ENCODE measurements at places on chromosomes 12 and 14. TPM values are rescaled to one million over a fixed set of nuclear protein-coding genes. Genes with fewer than 3 reads are reported as not detected.

KRT78 gene
- total RNA-seq: not detected

TSHR gene
- 0.21 TPM for total RNA-seq

PLEKHG7 gene
- total RNA-seq: 0.42 TPM

CDCA4 gene
- 31.2 TPM for total RNA-seq
